Neural cell (in vitro differentiated cells): ENCODE measurements at places on chromosomes 13 and 19. TPM values are rescaled to one million over a fixed set of nuclear protein-coding genes. Genes with fewer than 3 reads are reported as not detected.

Gene CHAMP1
- 9.1 and 13.0 TPM in 2 replicates for polyA plus RNA-seq

Gene ICAM4
- not detected in 2 replicates for polyA plus RNA-seq

Gene CBLC
- polyA plus RNA-seq: not detected in 2 replicates

Gene CAB39L
- 40.3 and 41.4 TPM in 2 replicates for polyA plus RNA-seq

Gene RGL3
- not detected in 2 replicates for polyA plus RNA-seq

Gene CYP2F1
- not detected in 2 replicates for polyA plus RNA-seq

Gene NLRP7
- not detected in 2 replicates for polyA plus RNA-seq

Gene VSTM2B
- 24.4 and 32.1 TPM in 2 replicates for polyA plus RNA-seq

Gene IQCN
- polyA plus RNA-seq: 2.5 and 3.7 TPM in 2 replicates

Gene KCNN1
- polyA plus RNA-seq: 9.9 and 13.8 TPM in 2 replicates

Gene CEACAM19
- polyA plus RNA-seq: 1.8 and 1.9 TPM in 2 replicates

Gene AMER2
- 32.9 and 33.2 TPM in 2 replicates for polyA plus RNA-seq

Gene ZNF878
- polyA plus RNA-seq: 0.21 TPM in 1 of 2 replicates, not detected in the other

Gene GIPC3
- not detected in 2 replicates for polyA plus RNA-seq

Gene SIGLEC8
- polyA plus RNA-seq: not detected in 2 replicates

Gene CFAP97D2
- polyA plus RNA-seq: not detected in 2 replicates

Gene ZNF837
- 4.5 and 9.8 TPM in 2 replicates for polyA plus RNA-seq

Gene DOCK6
- polyA plus RNA-seq: 0.48 TPM in 1 of 2 replicates, not detected in the other

Gene DPF1
- polyA plus RNA-seq: 118 and 132 TPM in 2 replicates

Gene ZNF563
- polyA plus RNA-seq: 1.7 and 3.6 TPM in 2 replicates

Gene LIG1
- 33.9 and 34.8 TPM in 2 replicates for polyA plus RNA-seq

Gene KLK6
- polyA plus RNA-seq: not detected in 2 replicates

Gene TNFSF9
- 0.86 and 1.3 TPM in 2 replicates for polyA plus RNA-seq

Gene POU4F1
- not detected in 2 replicates for polyA plus RNA-seq

Gene WASF3
- polyA plus RNA-seq: 44.5 and 49.1 TPM in 2 replicates

Gene GSX1
- not detected in 2 replicates for polyA plus RNA-seq

Gene RUVBL2
- 172 and 184 TPM in 2 replicates for polyA plus RNA-seq

Gene ZNF850
- 0.84 and 1.0 TPM in 2 replicates for polyA plus RNA-seq

Gene ZNF552
- 6.0 and 8.8 TPM in 2 replicates for polyA plus RNA-seq

Gene TYROBP
- polyA plus RNA-seq: not detected in 2 replicates

Gene ERICH6B
- not detected in 2 replicates for polyA plus RNA-seq

Gene FGF14
- polyA plus RNA-seq: 35.6 and 36.4 TPM in 2 replicates

Gene PRR36
- polyA plus RNA-seq: 2.5 and 2.7 TPM in 2 replicates

Gene OSCAR
- polyA plus RNA-seq: 0.20 TPM in 1 of 2 replicates, not detected in the other

Gene KIR2DL1
- not detected in 2 replicates for polyA plus RNA-seq

Gene S1PR4
- not detected in 2 replicates for polyA plus RNA-seq

Gene FARP1
- 19.7 and 27.9 TPM in 2 replicates for polyA plus RNA-seq

Gene MCEMP1
- polyA plus RNA-seq: 0.22 TPM in 1 of 2 replicates, not detected in the other

Gene NKPD1
- 1.6 and 2.8 TPM in 2 replicates for polyA plus RNA-seq

Gene CYP4F11
- not detected in 2 replicates for polyA plus RNA-seq

Gene CLPTM1
- polyA plus RNA-seq: 12.0 and 15.3 TPM in 2 replicates

Gene CGB2
- polyA plus RNA-seq: not detected in 2 replicates

Gene DENND1C
- polyA plus RNA-seq: 0.17 TPM in 1 of 2 replicates, not detected in the other

Gene LYPD3
- polyA plus RNA-seq: not detected in 2 replicates

Gene IL11
- 0.62 and 1.7 TPM in 2 replicates for polyA plus RNA-seq

Gene CEACAM1
- 0.12 TPM in 1 of 2 replicates, not detected in the other for polyA plus RNA-seq

Gene AP1M2
- 0.38 and 3.7 TPM in 2 replicates for polyA plus RNA-seq

Gene OXGR1
- not detected in 2 replicates for polyA plus RNA-seq

Gene CNN1
- 0.18 TPM in 1 of 2 replicates, not detected in the other for polyA plus RNA-seq

Gene NBEA
- 53.3 and 55.8 TPM in 2 replicates for polyA plus RNA-seq

Gene FXYD5
- polyA plus RNA-seq: not detected in 2 replicates

Gene ADGRE1
- not detected in 2 replicates for polyA plus RNA-seq
